ENCODE measurements at places on chromosomes 3 and 15. TPM values are rescaled to one million over a fixed set of nuclear protein-coding genes. Genes with fewer than 3 reads are reported as not detected.

HES1 gene
- 0.81 TPM for total RNA-seq

TGM4 gene
- total RNA-seq: not detected

DAZL gene
- total RNA-seq: not detected

GRCh38 chr3:169748670-169749069 lies 16.2 kb downstream of the TERC start:
- DNase-seq: no peak

GRCh38 chr3:178618197-178618596 lies 82.0 kb downstream of the KCNMB2 start:
- no peak for DNase-seq

DNA sequence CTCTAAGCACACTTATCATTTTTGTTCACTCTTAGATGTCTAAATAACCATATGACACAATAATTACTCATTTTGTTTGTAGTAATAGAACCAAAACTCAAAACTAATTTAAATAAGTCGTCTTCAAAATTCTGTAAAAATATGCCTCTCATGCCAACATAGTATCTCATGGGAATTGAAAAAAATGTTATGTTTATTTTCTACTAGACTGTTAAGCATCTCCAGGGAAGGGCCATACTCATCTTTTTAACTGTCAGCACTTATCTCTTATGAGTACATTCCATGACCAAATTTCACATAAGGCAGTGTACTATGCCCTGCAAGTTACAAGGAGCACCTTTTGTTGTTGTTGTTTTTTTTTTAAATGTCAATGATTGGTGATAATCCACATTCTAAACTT lies 18.3 kb upstream of the USF3 start:
- DNase-seq: no peak

GRCh38 chr3:43162230-43163084 lies 56.6 kb upstream of the POMGNT2 start:
- DNase-seq: peak; percentile 69

DNA sequence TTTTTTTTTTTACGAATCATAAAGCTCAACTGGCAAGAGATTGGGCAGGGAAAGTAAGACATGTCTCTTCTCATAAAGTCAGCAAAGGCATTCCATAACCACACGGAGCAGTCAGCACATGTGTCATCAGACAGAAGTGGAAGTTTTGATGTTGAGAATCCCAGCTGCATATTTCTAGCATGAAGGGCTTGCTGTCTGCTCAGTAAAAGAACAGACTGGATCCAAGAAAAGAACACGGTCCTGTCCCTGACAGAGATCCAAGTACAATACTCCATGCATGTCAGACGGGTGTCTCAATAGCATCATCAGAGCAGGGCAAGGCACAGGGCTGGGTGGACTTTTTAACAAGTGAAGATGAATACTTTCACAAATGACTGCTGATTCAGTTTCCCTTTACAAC lies 38.2 kb downstream of the ABI3BP start:
- DNase-seq: peak; percentile 96

GRCh38 chr3:195207056-195207455 lies 63.9 kb downstream of the XXYLT1 start:
- no peak for DNase-seq

DNA sequence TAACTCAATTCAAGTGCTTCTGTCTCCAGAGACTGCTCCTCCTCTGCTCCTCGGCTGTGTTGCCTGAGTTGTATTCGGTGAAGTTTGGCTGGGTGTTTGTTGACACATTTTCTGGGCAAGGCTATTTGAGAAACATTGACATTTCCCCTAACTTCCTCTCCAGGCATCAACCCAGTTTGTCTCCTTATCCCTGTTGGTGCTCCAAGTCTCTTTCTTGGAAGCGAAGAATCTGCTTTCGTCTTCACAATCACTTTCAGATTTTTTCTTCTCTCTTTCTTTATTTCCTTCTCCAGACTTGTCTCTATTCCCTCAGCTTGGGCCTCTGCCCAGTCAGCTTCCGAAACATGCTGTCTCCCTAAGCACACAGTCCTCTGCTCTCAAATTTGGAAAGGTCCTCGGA lies 84.7 kb downstream of the ETV5 start:
- peak; percentile 84 for DNase-seq

DNA sequence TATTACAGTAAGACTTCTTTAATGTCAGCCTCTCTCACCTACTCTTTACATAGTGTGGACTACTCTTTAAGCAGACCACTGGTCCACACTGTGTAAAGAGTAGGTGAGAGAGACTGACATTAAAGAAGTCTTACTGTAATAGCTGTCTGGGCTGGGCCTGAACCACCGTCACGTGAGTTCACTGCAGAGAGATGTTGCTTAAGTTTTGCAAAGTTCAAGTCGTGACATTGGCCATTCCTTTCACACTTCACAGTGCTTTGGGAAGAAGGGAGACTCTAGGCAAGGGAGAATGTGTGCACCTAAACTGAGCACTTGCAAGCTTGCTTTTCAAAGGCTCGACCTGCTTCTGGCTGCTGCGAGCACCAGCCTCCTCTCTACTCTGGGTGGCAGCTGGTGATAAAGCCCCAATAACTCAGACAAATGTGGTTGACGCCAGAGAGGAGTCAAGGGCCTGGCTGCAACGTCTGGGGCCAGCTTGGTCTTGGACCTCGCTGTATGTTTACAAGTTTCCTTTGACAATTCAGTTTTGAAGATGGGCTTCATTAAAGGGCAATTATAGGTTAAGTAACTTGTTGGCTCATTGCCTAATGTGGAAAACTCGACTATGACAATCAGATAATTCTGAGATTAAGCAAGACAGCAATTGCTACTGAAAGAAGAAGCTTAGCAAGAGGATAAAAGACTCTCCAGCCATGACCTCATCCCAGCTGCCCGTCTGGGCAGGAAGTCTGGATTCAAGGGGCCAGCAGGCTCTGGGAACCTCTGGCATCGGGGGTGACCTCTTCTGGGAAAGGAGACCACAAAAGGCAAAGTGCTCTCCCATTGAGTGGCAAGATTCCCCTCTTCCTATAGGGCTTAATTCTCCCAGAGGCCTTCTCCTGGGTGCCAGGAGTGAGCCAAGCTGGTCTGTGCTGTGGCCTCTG lies 242.1 kb upstream of the TLE3 start:
- DNase-seq: no peak

DNA sequence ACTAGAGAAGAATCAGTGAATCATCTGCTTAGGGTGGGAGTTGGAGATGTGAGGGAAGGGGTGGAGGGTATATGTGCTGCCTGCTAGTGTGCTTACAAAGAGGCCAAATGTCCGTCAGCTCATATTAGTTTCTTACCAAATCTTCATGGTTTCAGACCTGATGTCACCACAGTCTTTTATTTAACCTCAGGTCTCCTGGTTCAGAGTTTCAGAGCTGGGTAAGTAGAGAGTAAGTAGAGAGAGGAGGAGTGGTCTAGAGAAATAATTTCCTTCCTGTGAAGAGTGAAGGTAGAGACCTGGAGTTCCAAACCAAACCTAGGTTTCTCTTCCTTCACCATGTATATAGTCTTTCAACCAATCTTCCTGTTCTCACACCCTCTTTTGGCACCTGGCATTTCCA lies 17.5 kb upstream of the P2RY1 start:
- DNase-seq: no peak

DNA sequence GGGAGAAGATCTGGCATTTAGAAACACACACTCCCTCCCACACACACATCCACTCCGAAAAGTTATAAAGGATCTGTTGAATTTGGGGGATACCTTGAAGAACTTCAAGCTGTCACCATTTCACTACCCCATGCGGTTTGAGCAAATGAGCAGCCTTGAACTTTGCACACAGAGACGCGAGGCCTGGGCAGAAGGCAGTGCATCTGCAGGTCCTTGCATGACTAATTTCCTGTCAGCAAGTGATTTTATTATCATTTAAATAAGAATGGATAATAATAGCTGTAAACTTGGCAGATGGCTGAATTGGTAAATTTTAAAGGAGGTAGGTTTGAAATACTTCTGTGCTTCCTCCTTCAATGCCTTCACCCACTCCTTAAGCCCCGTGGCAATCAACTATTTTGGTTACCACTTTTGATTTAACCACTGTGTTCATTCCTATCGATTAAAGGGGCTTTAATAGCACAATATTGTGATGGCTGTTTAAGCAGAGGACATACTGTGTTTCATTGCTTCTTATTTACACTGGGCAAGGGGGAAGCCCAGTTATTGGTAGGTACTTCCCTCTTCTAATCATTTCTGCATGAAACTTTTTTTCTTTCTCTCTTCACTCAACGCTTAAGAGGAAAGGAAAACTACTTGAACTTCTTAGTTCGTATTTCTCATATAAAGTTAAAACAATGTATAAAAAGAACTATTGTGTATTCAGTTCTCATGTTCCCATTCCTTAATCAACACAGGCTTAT lies 108.1 kb downstream of the ROBO2 start:
- DNase-seq: no peak

- DNase-seq: no peak
Observed at GRCh38 chr15:58425185-58425584, 6.6 kb upstream of the LIPC start.

DNA sequence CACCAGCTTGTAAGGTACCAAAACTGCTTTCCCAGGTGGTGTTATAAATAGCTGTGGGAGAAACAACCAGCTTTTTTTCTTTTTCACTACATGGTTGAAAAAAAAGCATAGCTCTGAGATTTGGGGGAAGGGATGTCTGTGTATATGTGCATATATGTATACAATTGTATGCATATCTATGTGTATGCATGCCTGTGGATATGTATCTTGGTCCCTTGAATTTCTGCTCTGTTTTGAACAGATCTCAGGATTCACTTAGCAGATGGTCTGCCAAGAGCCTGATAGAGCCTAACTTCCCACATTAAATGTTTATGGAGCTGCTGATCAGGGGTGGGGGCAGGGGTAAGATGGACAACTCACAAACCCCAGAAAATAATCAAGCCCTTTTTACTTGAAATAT lies 39.0 kb upstream of the CPNE4 start:
- no peak for DNase-seq

GRCh38 chr15:22939051-22939450 lies 41.1 kb downstream of the CYFIP1 start:
- no peak for DNase-seq

- DNase-seq: peak; percentile 48
Observed at GRCh38 chr3:134372396-134373270, 1.6 kb downstream of the AMOTL2 start.
